ENCODE measurements at places on chromosomes 3 and 15.

- DNase-seq, result peak; percentile 58
These were observed 4.3 kb upstream of the TSEN2 start for GRCh38 chr3:12479919-12480427.

DNA sequence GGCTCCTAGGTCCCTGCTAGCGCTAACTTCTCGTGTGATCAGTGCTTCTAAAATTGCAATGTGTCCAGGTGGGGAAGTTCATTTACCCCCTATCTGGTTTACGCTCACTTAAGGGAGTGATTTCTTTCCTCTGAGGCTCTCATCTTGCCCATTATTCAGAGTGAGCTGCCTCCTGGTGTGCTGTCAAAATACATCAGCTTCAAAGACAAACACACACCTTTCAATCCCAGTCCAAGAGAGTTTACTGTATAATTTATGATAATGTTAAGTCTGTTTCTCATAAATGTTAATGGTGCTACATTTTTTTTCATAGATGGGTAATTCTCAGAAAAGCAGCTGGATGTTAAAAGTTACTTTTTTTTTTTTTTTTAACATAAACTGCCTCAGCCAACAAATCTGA lies 112.3 kb downstream of the RORA start:
- DNase-seq, result no peak

- DNase-seq, result no peak
These were observed 618 bp downstream of the PARL start for GRCh38 chr3:183884097-183884426.

DNA sequence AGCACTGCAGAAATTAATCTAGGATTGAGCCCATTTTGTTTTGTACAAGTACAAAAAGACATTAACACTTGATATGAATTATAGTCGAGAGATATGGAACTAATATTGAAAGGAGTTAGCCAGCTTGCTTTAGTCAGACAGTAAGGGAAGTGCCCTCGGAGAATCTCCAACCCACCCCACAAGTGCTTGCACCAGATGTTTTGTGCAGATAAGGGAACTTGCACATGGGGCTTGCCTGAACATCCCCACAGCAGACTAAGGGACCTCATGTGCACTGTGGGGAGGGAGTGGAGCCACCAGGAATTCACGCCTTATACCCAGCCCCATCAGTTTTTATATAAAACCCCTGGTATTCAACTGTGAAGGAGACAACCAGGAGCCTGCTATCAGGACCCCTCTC lies 122.3 kb downstream of the EFHB start:
- DNase-seq, result peak; percentile 94

- DNase-seq, result no peak
These were observed 64.3 kb upstream of the SGO1 start for GRCh38 chr3:20250314-20250713.

DNA sequence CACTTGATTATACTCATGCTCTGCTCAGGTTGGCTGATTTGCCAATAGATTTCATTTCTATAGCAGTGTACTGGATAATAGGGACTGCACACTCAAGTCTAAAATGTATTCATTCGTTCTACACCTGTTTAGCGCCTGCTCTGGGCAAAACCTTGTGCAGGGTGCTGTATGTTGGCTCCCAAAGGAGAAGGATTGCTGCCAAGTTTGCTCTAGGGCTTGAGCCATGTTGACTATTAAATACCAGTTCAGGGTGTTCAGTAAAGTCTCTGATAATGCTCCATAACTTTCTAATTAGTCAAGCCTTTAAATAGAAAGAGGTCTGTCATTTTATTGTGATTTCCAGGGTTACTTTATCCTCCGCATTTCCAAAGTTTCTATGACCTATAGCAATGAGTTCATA lies 470.2 kb downstream of the MAGI1 start:
- no peak for DNase-seq

DNA sequence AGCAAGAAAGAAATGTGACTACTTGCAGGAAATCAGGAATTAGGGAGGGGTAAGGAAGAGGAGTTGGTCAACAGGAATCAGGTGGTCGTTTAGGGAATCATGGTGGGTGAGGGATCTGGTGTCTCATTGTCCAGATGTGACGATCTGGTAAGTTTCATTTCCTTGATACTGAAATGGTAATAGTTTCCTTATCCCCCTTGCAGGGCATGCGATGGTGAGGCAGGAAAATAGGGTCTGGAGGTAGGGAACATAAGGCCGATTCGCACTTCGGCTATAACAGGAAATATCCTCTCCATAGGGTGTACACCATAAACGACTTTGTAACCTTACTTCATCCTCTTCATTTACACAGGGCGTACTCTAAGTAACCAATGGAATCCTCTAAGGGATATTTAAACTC lies 574 bp upstream of the LRRC34 start:
- no peak for DNase-seq

DNA sequence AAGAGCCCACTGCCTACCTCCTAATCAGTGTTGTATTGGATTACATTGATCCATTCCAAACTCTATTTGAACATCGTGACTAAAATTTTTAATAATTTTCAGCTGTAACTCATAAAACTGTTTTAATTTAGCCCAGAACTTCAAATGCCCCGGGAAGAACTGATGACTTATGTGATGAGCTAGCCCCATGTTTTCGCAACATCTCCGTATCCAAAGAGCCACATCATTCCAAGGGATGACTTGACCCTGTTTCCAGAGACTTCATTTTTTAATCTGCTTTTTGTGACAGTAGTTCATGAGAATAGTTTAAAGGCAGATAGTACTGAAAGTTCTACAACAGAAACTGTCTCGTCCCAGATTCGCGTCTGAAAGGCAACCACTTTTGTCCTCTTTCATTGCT lies 97.4 kb downstream of the STAC start:
- DNase-seq, result no peak

- DNase-seq, result no peak
These were observed 9.4 kb upstream of the EID1 start for GRCh38 chr15:48868536-48868935.

DNA sequence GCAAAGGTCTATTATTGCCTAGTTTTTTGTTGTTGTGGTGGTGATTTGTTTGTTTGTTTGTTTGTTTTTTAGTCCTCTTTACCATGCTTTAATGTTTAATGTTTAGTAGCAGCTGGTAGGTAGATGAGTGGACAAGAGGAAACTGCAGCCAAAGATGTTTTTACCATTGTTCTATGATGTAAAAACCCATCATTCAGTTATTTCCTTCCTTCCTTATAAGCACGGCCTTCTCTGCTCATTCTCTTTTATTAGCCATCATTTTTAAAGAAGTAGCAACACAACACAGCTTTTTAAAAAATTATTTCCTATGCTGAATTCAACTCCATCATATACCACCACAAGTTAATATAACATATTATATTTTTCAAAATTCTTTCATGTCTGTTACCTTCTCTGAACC lies 58.5 kb upstream of the BOC start:
- DNase-seq, result no peak

DNA sequence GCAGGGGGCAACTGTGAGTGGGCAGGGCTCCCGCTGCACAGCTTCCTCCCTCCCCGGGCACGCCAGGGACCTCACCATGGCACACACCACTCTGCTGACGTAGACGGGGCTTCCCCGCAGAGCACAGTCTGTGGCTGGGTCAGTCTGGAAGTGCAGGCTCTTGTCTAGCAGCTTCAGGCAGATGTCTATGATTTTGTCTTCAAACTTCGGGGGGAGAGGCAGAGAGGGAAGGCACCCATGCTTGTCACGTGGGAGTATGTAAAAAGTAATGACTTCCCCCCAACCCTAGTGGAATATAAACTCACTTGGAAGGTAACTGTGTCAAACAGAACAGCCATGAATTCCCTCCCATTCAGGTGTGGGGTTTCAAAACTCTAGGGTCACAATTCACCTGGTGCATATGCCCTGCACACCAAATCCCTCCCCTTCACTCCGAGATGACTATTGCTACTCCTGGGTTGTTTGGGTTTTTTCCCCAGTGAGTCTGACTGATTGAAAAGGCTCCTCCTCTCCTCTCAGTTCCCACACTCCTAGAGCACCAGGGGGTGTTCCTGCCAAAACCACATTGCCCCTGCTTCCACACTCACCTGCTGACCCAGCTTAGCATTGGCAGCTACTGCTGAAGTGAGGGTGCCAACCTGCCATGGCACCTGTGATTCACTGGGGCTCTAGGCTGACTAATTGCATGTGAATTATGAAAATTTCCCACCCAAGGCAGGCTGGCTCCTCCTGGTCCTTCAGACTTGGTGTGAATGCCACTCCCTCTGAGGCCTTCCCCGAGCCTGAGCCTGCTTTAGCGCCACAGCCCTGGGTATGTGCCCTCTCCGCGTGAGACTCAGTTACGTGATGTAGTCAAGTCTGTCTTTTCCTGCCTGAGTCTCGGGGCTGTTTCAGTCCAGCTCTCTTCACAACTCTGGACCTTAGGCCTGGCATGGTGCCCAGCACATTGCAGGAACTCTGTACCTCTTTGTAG lies 13.0 kb downstream of the TGM5 start:
- no peak for DNase-seq

GRCh38 chr15:52236013-52236412 lies 44.8 kb upstream of the GNB5 start:
- DNase-seq, result no peak

DNA sequence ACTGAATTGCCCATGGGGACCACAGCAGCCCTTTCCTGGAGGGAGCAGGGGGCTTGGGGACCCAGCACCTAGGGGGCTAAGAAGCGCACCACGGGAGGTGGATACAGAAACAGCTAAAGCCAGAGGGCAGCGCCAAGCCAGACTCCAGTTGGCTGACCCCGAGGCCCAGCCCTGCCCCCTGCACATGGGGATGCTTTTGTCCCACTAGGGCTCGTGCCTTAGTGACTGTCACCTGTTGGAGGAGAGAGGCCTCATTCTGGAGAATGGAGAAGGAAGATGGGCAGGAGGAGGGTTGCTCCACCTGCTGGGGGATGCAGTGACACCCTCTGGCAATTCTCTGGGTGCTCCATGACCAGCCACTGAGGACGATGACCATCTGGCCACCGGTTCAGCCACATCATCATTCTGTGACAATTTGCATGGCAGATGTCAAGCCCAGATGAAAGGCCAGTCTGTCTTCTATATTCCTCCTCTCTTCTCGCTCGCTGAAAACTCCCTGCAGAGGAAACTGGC lies 167.8 kb upstream of the TLE3 start:
- no peak for DNase-seq

DNA sequence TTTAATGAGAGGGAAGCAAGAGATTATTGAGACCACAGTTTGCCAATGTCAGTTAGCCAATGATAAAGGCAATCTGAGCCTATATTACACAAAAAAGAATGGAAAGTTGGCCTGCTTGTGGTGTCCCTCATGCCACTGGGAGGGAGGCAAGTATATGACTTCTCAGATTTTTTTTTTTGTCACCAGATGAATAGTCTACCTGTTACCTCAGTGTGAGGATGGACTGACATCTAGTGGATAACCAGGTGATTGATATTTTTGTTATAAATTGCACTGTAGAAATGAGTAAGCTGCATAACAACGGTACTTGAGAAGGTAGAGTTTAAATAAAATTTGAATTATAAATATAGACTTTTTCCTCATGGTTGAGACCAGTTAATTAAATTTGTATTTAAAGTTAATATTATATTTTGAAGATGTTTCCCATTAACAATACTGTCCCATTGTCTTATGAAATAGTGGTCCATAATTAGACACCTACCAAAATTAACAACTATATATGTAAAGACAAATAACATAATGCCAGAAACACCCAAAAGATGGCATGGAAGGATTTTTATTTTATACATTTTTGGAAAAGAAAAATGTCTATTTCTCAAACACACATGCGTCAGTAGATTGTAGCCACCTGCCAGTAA lies 237.8 kb upstream of the GADL1 start:
- peak; percentile 68 for DNase-seq

DNA sequence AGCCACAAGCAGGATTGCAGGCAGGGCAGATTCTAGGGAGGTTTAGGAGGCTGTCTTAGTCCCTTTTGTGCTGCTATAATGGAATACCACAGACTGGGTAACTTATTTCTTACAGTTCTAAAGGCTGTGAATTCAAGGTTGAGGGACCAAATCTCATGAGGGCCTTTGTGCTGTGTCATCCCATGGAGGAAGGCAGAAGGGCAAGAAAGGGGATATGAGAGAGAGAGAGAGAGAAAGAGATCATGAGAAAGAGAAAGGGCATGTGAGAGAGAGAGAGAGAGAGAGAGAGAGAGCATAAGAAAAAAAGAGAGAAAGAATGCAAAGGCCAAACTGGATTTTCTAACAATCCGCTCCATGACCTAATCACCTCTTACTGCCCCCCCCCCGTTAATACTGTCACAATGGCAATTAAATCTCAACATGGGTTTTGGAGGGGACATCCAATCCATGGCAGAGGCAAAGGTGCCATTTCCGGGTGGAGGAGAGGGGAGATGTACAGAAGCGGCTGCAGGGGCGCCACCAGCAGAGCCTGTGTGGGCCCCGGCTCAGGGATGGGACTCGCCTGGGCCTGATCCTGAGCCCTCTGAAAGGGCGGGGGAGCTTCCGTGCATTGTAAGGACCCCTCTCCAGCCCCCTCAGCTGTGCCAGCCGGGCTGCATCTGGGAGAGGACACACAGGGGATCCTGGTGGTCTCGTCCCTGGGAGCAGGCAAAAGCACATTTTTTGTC lies 20.5 kb downstream of the MRPS11 start:
- DNase-seq, result no peak

DNA sequence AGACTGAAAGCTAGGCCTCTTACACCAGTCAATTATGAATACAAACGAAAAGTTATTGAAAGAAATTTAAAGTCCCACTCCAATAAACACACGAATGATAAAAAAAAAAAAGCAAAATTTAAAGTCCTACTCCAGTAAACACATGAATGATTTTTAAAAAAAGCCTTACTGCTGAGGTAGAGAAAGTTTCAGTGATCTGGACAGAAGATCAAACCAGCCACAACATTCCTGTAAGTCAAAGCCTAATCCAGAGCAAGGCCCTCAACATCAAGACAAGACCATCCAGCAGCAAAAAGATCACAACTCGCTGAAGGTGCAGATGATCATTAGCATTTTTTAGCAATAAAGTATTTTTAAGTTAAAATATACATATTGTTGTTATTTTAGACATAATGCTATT lies 95.6 kb upstream of the LIPC start:
- no peak for DNase-seq

GRCh38 chr15:41483115-41483514 lies 10.6 kb upstream of the ITPKA start:
- no peak for DNase-seq

GRCh38 chr3:81462921-81463320 lies 298.5 kb downstream of the GBE1 start:
- DNase-seq, result no peak

- DNase-seq, result peak; percentile 46
These were observed 56.6 kb upstream of the POMGNT2 start for GRCh38 chr3:43162230-43163084.

DNA sequence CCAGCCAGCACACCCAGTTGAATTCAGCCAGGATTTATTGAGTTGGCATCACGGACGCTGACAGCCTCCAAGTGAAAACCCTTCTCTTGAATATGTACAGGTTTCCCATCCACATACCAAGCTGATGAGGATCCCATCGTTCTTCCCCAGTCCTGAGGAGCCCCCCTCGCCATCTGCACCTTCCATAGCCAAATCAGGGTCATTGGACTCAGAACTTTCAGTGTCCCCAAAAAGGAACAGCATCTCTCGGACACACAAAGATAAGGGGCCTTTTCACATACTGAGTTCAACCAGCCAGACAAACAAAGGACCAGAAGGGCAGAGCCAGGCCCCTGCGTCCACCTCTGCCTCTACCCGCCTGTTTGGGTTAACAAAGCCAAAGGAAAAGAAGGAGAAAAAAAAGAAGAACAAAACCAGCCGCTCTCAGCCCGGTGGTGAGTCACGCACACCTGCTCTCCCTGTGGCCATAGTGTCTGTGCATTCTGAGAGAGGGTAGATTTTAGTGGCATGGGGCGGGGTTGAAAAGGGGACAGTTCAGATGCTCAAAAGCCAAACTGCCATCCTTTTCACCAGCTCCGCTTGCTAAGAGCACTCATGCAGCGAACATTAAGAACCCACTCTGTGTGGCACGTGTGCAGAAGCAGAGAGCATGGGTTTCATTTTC lies 51.2 kb downstream of the KLHL25 start:
- DNase-seq, result no peak

All from OCI-M1 (cell line).